ENCODE measurements at places on chromosomes 13 and 19.

DNA sequence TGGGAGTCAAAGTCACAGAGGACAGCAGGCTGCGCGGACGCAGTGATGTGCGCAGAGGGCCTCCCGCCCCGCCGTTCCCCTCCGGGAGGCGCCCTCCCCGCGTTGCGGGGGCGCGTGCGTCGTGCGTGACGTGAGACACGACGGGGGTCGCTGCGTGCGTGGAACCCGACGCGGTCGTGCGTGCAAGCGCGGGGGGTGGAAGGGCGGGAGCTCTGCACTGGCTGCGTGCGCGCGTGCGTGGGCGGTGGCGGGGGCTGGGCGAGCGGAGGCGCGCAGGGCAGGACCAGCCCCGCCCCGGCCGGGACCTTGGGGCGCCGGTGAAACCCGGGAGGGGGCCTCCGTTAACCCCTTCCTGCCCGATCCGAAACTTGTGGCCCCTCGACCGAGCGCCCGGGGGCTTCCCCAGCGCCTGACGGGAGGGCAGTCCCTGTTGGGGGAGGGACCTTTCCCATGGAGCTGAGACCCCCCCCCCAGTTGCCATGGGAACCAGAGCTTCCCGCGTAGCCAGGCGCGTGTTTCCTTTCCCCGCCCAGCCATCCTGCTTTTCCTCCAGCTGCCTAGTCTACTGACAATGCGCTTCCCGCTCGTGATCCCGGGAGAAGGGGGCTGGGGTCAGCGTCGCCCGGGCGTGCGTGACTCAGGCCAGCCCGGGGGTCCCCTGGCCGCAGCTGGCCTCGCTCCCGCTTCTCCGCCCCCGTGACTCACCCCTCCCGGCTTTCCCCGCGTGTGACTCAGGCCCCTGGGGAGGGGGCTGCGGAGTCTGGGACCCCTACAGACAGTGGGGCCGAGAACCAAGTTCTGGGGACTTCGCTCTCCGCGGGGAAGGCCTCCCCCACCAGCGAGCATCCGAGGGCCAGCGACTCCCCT, 7.3 kb upstream of the HOOK2 start:
- DNase-seq, result peak; percentile 86

- DNase-seq, result no peak
Measured at GRCh38 chr13:97944396-97945029, 9.0 kb upstream of the IPO5 start.

- peak; percentile 91 for DNase-seq
Measured at GRCh38 chr13:35987572-35988513, 143.3 kb downstream of the DCLK1 start.

DNA sequence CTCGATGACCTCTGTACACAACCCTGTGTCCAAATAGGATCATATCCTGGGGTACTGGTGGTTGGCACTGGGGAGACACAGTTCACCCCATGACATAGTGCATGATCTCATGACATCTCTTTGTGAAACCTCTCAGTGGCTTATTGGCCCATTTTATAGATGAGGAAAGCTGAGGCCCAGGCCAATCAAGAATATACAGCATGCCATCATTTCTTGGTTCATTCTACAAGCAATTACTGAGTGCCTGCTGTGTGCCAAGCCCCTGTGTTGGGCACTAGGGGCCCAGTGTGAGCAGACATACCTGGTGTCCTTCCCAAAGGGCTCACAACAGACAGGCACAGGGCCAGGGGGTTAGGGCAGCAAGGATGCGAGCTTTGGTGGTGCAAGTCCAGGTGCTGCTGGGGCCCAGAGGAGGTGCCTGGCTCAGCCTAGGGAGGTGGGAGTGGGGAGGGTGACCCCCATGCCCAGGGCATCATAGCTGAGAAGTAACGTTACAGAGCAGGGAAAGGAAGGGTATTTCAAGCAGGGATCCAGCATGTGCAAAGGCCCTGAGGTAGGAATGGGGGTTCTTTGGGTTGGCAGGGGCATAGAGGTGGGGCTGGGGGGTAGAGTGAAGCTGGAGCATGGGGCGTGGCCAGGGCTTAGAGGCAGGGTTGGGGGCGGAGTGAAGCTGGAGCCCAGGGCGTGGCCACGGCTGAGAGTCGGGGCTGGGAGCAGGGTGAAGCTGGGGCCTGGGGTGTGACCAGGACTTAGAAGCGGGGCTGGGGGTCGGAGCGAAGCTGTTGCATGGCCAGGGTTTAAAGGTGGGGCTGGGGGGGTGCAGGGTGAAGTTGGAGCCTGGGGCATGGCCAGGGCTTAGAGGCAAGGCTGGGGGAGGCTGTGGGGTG, 20.7 kb downstream of the COLGALT1 start:
- no peak for DNase-seq

- no peak for DNase-seq
Measured at GRCh38 chr13:30866677-30867076, 39.4 kb upstream of the MEDAG start.

- DNase-seq, result no peak
Measured at GRCh38 chr13:26878438-26878837, 117.9 kb upstream of the GPR12 start.

- DNase-seq, result no peak
Measured at GRCh38 chr13:37492075-37492474, 106.5 kb downstream of the POSTN start.

DNA sequence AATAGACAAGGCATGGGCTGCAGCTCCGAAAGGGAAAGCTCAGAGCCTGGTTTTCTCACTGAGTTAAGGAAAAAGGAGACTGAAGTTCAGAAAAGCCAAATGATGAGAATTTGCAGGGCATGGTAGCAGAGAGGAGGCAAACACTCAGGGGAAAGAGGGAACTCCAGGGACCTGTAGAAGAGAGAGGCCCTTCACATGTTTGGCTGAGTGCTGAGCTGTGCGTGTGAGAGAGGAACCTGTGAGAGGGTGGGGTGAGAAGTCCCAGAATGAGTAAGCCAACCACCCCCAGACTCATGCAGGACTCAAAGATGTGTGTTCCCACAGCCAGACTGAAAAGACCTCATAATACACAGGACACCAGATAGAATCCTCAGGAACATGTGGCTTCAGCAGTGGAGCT, 2.8 kb upstream of the CRYL1 start:
- DNase-seq, result no peak

DNA sequence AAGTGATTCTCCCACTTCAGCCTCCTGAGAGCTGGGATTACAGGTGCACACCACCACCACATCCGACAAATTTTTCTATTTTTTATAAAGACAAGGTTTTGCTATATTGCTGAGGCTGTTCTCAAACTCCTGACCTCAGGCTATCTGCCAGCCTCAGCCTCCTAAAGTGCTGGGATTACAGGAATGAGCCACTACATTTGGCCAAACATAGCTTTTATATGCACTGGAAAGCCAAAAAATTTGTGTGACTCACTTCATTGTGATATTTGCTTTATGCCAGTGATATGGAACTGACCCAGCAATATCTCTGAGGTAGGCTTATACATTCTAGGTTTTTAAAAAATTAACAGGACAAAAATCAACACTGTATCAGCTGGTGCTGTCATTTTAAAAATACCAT, 26.8 kb upstream of the ACOD1 start:
- no peak for DNase-seq

DNA sequence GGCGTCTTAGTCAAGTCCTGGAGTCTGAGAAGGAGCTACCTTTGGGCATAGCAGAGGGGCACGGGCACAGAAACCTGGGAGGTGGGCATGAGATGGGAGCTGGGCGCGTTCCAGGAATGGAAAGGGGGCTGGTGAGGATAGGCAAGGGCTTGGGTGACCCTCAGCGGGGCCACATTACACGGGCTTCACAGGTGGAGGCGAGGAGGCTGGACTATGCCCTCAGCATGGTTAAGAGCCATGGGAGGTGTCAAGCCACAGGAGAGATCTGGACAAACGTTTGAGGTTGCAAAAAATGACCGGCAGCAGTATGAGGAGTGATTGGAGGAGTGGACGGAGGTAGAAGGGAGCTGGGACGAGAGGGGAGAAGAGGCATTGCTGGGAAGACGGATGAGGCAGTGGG, 21.5 kb downstream of the NECTIN2 start:
- no peak for DNase-seq

DNA sequence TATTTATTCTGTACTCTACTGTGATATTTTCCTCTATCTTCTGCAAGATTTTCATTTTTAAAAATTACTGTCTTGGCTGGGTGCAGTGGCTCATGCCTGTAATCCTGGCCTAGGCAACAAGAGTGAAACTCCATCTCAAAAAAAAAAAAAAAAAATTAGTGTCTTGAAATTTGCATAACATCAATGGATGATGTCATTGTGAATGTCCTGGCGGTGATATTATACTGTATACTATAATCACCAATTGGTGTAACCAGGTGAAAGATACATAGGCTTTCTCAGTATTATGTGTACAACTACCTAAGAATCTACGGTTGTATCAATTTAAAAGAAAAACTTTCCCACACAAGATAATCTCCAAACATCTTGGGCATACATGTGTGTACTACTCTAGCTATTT, 15.2 kb downstream of the ZNF331 start:
- DNase-seq, result no peak

DNA sequence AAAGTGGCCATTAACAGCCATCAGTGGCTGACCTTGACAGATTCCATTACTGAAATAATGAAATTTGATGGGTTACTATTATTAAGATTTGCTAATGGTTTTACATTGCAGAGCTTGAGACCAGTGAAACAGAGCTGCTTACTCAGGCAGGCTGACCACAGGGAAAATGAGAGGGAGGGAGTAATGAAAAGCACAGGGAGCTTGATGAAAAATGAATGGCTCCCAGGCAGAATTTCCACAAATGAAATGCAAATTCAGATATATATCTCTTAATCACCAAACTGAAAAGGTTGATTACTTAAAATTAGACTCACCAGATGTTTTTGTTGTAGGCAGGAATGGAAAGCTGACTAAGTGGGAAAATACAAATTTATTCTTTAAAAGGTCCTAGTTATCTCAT, 36.1 kb downstream of the HTR2A start:
- DNase-seq, result no peak

GRCh38 chr19:37148214-37148613, 24.3 kb downstream of the ZNF585A start:
- DNase-seq, result no peak

- no peak for DNase-seq
Measured at GRCh38 chr19:10812902-10813404, 23.1 kb downstream of the TMED1 start.

DNA sequence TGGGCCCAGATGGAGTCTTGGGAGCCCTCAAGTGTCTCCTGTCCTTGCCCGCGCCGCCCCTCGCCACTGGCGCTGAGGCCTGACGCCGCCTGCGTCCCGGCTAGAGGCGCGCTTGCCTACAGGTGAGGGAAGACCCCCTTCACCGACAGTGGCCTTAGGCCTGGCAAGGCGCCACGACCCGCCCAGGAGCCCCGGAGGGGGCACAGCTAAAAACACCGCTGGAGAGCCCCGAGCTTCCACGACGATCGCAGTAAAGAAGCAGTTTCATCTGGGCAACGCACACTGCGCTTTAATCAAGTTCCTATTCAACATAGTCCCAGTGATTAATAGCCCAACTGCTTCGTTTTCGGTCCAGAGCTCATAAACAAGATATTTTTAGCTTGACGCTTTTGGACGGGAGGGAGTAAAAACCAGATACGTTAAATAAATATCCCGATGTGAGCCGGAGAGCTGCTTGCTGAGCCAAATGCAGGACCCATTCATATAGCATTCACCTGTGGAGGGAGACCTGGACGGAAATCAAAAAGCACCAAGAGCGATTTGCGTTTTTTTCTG, 1.5 kb upstream of the CEBPA start:
- DNase-seq, result no peak

DNA sequence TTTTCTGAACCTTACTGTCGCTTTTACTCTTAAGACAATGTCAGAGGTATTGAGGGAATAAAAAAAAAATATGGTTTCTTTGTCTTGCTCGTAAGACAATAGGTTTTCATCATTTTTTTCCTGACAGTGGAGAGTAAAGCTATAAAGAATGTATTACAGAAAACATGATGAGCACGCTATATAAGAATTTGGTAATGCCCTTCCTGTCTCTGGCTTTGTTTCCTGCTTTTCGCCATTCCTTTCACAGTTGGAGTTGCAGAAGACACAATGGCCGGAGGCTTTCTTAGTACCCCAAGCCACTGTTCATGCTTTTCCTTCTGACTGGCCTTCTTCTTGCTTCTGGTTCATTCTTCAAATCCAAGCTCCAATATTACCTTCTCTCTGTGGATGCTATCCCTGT, 101.0 kb upstream of the DACH1 start:
- no peak for DNase-seq

DNA sequence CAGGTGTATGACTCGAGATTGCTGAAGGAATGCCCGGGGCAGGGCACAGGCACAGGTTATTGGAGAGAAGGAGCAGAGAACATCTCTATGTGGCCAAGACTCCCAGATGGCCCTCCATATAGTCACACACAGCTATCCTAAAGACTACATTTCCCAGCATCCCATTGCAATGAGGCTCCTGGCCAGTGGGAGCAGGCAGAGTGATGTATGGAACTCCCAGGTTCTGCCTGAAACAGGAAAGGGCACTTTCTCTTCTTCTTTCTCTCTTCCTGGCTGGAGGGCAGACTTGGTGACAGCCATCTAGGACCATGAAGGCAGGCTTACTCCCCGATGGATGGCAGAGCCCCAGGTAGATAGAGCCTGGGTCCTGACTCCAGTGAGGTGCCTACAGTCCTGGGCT, 13.5 kb downstream of the PPP1R13L start:
- DNase-seq, result no peak

GRCh38 chr13:49731766-49732165, 40.5 kb upstream of the EBPL start:
- no peak for DNase-seq

DNA sequence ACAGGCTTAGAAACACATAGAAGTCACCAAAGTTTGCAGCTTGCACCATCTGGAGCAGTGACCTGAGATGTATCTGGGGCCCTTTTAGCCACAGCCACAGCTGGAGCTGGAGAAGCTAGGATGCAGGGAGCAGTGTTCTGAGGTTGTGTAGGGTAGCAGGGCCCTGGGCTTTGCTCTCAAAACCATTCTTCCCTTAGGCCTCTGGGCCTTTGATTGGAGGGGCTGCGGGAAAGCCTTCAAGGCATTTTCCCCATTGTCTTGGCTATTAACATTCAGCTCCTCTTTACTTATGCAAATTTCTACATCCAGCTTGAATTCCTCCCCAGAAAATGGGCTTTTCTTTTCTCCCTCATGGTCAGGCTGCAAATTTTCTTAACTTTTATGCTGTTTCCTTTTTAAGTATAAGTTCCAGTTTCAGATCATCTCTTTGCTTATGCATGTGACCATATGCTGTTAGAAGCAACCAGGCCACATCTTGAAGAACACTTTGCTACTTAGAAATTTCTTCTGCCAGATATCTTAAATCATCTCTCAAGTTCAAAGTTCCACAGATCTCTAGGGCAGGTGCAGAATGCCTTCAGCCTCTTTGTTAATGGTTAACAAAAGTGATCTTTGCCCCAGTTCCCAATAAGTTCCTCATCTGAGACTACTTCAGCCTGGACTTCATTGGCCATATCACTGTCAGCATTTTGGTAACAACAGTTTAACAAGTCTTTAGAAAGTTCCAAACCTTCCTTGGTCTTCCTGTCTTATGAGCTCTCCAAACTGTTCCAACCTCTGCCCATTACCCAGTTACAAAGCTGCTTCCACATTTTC, 48.5 kb downstream of the NBEA start:
- no peak for DNase-seq

Data from NCI-H2081 (cell line).